ENCODE measurements at places on chromosomes 1 and 21. TPM values are rescaled to one million over a fixed set of nuclear protein-coding genes. Genes with fewer than 3 reads are reported as not detected.

The BCAN gene
- polyA plus RNA-seq: 14.7 TPM

The TRIM46 gene
- polyA plus RNA-seq: 0.35 TPM

The AADACL4 gene
- not detected for polyA plus RNA-seq

The THEM5 gene
- 11.0 TPM for polyA plus RNA-seq

The ZCCHC17 gene
- 28.9 TPM for polyA plus RNA-seq

DNA sequence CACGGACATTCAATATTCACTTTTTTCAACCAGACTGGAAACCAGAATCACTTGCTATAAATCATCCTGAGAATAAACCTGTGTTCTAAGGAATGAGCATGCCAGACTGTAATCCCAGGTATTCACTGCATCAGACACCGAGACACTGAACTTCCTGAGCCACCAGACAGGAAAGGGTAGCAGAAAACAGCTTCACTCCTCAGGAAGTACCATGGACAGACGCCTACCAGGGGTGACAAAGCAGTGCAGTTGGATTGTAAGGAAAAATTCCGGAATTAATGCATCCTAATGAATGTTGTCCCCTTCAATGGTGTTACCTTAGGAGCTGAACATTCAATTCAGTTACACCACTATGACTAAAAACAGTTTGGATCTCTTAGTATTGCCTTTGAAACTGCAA, 156.1 kb downstream of the PIGK start:
- no peak for DNase-seq

- DNase-seq: no peak
Observed at GRCh38 chr1:97247196-97247595, 525.6 kb downstream of the PTBP2 start.

GRCh38 chr1:95002540-95003432, 70.0 kb downstream of the ALG14 start:
- peak; percentile 84 for DNase-seq

DNA sequence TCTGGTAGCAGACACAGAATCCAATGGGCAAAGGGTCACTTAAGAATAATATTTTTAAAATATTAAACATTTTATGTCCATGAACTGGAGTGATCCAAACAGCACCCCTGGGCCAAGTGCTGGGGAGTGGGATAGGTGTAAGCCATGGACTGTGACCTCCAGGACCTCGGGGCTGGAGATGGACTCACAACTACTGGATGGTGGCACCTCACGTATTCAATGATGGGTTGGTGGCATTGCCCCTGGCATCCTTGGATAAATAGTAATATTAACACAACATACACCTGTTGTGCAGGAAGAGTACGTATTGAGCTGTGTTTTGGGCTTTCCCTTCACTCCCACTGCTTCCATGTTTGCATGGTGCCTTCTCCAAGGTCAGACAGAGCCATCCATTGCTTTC, 39.3 kb upstream of the TENT5C start:
- DNase-seq: no peak

DNA sequence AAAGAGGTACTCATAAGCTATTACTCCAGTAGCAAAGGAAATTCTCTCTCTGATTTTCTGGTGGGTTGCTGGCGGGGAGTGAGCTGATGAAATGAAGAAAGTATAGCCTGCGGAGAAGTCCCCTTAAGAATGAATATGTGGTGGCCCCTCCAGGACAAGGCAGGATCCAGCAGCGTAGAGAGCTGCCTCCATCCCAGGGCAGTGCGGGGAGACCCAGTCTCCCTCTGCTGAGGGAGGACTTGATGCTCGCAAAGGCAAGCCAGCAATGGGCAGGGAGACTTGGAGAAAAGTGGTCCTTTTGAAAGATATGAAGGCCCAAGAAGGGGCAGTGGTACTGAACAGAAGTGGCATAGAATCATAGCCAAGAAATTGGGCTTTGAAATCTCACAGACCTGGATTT, 106.0 kb upstream of the SLC44A3 start:
- DNase-seq: no peak

GRCh38 chr21:43590194-43590593, 69.1 kb downstream of the HSF2BP start:
- no peak for DNase-seq

GRCh38 chr1:207811920-207812720, 60.3 kb downstream of the CD46 start:
- no peak for DNase-seq

DNA sequence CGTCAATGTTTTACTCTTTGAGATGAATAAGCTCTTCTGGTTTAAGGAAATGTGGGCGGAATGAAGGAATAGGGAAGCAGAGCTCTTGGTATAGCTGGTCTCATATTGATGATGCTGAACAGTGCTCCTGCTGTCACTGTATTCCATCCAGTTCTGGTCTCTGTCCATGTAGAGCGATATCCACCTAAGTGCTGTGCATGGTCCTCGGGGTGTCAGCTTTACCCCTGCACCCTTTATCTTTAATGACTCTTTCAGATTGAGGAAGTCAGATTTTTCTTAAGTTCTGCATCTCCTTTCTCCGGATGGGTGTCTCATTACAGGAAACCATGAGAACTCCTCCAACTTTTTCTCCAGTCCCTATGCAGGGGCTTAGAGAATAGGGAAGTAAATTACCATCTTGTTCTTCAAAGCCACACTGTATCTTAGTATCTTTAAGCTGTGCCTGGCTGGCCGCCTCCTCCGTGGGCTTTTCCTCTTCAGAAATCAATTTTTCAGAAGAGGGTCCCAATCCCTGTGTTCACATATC, 52.9 kb downstream of the PDE4B start:
- no peak for DNase-seq

All from muscle of arm (tissue), 14 donors.